ENCODE measurements at places on chromosomes 6 and 20. TPM values are rescaled to one million over a fixed set of nuclear protein-coding genes. Genes with fewer than 3 reads are reported as not detected.

DNA sequence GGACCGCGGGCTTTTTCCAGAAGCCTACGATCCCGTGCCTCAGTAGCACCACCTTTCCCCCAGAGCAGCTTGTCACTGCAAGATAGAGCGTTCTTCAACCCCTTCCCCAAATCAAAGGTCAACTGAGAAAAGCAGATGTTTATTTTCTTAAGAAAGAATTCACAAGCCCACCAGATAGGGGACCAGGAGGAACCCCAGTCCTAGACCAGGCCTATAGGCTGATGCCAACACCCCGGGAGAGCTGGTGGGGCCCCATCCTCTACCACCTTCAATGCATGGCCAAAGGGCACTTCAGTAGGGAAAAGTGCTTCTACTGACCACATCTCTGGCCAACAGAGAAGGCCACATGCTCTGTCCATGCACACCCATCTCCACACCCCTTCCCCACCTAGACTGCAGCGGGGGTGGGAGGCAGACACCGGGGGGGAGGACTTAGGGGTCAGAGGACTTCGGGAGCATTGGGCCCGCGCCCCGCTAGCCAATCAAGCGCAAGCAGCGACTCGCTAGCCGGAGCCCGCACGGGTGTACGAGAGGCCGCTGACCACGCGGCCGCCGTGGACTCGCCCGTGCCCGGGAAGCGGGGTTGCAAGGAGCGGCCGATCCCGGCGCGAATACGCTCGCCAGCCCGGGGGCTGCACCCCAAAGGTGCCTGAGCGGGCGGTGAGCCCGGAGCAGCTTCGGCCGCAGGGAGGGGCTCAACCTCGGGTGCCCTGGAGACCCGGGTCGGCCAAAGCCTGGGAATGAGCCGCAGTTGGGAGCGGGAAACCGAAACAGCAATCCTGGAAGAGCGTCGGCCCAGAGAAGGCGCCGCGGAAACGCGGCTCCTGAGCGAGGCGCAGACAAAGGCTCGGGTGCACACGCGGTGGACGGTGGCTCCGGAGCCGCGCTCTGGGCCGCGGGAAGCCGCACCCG lies 2.8 kb downstream of the PDE10A start:
- no peak for DNase-seq

DNA sequence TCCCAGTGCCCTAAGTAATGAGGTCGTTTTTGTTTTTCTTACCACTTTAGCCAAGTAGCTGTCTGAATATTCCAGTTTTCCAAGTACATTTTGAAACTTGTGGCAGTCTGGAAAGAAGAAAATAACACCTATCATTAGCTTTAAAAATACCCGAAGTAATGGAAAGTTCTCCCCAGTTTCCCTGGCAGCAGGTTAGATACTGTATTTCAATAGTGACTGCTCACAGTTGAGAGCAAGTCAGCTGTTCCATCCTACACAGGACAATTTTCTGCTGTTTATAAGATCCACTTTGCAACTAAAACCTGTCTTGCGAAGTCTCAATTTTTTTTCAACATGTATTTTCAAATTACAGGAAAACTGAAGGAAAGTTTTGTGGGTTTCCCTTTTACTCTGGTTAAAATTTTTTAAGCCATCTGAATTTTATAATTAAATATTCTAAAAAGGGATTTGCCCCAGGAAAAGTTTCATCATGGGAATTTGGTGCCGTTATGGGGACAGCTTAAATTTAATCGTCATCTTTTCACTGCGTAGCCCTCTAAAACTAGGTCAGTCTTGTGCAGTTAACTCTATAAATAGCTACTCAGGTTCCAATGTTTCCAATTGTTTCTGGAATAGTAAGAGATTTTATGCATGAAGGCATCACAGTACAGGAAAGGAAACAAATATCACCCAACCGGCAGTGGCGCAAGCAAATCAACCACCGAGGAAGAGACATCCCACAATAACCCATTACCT lies 96.9 kb downstream of the MBOAT1 start:
- no peak for DNase-seq

DNA sequence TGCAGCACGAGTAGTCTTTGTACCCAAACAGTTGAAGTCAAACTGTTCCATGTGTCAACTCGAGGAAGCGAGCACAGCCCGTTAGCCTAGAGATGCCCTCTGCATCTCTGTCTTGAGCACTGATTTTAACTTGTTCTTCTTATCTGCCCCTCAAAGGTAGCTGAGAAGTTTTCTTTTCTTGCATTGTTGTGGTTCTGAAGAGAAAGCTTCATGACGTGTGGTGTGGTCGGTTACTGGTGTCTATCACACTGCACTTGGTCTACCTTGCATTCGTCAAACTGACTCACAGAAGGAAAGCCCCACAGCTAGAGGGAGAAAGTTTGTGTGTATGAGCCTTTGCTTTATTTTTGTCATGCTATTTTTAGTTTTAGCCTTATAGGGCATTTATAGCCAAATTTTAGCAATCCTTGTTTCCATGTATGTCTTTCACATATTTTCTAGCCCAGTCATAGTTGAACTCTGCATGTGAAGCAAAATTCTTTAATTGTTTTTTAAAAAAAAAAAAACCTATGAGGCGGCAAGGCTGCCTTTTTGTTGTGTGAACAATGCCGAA lies 115.1 kb downstream of the JAG1 start:
- peak; percentile 94 for DNase-seq

FKBP1C gene
- total RNA-seq: 1.7 TPM

LINC00237 gene
- not detected for total RNA-seq

BPIFB4 gene
- total RNA-seq: not detected

- no peak for DNase-seq
These were observed 234.2 kb downstream of the NRN1 start for GRCh38 chr6:5772408-5773120.

DNA sequence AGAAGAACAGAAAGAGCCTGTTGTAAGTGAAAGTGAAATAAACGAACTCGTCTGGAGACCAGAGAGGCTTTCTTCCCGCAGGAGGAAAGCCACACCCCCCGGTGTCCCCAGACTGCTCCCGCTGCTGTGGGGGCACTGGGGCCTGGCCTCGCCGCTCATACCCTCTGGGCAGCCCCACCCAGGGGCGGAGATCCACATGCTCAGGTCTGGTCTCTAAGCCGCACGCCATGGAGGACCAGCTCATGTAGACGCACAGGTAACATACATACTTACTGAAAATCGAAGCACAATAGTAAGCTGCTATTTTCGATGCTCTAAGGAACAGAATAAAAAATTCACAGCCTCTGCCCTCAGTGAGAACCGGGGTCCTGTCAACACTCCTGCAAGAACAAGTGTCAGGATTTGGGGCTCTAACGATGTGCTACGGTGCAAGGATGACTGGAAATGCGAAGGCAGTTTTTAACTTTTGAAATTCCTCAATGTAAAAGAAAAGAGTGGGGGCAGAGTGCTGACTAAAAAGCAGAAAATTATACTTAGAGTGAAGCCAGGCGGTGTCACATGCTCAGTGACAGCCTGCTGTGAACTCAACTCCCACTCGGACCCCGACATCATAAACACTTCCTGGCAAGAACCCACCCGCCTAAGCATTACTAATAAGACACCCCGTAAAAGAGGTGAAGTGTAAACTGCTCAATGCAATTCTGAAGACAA lies 110.5 kb downstream of the IRF4 start:
- peak; percentile 35 for DNase-seq

GRCh38 chr20:39109933-39110818 lies 148.0 kb downstream of the DHX35 start:
- no peak for DNase-seq

DNA sequence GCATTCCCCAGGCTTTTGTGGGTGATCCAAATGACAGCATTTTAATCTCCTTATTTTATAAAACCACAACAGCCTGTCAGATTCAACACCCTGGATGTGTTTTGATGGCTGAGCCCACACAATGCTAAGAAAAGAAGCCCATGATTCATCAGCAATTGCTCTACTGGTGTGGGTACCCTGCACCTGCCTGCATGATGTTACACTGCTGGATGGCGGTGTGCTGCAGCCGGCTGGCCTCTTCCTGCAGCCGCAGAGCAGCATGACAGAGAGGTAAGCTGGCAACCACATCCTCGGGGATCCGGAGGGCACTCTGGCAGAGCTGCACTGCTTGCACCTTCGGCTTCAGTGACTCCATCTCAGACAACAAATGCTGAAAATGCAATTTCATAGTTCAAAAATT lies 327.5 kb downstream of the SYNE1 start:
- no peak for DNase-seq

- no peak for DNase-seq
These were observed 95.6 kb downstream of the OPRM1 start for GRCh38 chr6:154134471-154135147.

- no peak for DNase-seq
These were observed 283.9 kb upstream of the FOXQ1 start for GRCh38 chr6:1027795-1028569.

- no peak for DNase-seq
These were observed 147.0 kb downstream of the CDKAL1 start for GRCh38 chr6:20681243-20681684.

EDEM2 gene
- 53.1 TPM for total RNA-seq

DNA sequence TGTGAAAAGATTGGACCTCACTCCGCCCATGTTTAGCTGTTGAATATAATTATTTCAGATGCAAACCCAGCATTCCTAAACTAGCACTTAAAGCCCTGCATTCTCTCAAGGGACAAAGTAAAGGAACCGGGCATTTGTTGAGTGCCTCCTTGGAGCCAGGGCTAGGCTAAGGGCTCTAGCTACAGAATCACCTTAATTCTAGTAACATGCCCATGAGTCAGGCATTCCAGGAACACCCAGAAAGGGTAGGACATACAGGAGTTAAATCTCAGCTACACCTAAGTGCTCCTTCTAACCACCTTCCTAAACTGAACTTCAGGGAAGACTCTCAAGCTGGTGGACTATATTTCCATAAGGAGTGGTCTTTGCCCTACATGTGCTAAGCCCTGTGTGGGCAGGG lies 89.4 kb downstream of the SLC24A3 start:
- DNase-seq: no peak

CD2AP gene
- total RNA-seq: 27.2 TPM

DNA sequence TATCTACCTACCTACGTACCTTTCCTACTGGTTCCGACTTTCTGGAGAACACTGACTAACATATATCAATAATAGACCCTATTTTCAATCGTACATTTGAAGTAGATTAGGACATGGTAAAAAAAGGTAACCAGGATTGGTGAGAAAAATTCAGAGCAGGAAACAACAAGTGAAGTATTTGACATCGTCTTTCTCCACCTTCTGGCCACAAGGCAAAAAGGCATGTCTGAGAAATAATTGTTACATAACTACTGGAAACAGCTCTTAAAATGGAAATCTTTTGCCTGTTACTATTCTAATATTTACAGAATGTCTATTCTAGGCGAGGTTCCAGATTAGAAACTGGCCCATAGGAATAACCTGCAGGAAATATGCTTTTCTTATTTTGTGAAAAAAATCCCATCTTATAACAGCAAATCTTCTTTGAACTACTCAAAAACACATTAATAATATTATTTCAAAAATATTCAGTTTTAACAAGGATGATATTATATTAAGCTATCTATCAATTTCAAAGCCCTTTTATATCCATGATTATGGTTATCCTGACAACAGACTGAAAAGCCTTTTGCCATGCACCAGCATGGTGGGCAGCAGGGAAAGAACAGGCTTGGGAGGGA lies 80.8 kb downstream of the RCAN2 start:
- DNase-seq: peak; percentile 26

- peak; percentile 82 for DNase-seq
These were observed at the start of gene QKI for GRCh38 chr6:163414117-163414945. Gene QKI (plus strand): TSS chr6:163414718. CDS start chr6:163415194, 476 bp downstream.

- no peak for DNase-seq
These were observed 724.5 kb upstream of the FLRT3 start for GRCh38 chr20:15061955-15062354.

DNA sequence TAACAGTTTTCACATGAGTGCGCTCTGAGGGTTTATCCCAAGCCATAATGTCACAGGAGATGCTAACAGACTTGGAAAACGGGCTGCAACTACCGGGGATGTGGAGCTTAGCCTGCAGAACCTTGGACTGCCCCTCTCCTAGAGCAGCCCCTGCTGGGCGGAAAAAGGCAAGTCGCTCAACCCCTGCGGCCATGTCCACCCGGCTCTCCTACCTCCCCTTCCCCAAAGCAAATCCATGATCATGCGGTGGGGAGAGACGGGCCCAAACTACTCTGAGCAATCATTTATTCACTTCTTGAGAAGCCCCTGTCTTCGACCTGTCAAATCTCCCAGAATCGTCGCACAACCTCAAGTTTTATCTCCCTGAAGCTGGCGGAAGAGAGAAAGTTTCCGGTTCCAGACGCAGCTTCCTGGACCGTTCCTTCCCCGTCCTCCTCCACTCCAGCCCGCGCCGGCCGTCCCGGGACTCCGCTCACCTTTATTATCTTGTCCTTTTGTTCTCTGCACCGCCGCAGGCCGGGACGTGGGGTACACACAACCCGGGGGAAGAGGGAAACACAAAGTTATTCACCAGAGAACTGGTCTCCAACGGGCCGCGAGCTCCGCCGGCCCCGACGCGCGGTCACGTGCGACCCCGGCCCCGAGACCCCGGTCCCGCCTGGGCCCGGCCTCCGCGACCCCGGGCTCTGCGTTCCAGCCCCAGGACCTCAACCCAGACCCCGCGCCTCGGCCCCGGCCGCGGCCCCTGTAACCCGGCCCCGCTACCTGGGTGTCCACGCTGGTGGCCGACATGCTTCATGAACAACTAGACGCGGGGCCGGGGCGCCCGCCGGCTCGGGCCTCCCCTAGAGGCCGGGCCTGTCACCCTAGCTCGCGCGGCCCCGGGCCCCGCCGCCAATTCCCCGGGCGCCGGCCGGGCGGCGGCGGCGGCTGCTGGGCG lies 560 bp downstream of the YTHDF1 start:
- peak; percentile 58 for DNase-seq

DNA sequence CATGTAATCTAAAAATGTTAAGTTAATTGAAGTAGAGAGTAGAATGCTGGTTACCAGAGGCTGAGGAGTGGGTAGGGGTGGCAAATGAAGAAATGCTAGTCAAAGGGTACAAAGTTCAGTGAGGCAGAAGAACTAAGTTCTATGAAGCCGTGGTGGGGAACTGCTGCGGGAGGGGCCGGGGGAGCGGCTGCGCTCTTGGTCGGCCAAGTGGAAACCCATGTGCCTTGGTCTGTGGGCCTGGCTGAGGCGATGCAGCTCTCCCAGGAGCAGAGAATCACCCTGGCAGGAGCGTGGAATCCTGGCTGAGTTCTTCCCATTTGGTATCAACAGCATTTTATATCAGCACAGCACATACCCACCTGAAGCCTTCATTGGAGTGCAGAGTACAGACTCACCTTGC lies 22.3 kb downstream of the TTLL2 start:
- DNase-seq: no peak

CDSN gene
- total RNA-seq: not detected

GRCh38 chr20:4989570-4989969 lies 11.7 kb downstream of the SLC23A2 start:
- no peak for DNase-seq

DNA sequence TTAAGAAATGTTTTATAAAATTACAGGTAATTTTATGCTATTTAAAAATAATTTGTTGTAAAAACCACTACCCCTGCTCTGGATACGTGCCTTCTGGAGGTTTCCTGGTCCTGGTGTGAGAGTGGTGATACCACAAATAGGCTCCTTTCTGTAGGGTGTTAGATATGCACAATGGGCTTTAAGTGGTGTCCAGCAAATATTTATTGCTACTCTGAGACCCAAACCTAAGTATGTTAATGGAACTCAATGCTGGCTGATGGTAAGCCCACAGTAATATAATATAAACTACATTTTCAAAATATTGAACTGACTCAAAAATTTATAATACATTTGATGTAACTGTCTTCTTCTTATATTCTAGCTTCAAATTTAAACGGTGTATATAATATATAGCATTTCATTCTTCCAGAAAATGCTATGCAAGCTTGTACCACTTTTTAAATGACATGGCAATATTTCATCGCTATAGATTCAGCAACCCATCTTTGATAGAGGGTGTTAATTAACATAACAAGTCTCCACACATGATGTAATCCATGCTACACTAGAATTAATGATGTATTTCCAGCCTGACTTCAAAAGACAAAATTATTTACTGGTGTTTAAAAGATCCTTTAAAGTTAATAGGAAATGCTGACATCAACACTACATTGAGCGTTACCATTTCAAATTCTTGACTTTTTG lies 161.9 kb downstream of the DST start:
- DNase-seq: no peak

Data from RPMI7951 (cell line).